Activated naive CD4-positive, alpha-beta T cell treated with anti-CD3 and anti-CD28 coated beads, Interleukin-2, amount 50 U/mL, for 16 hours (primary cell): ENCODE measurements at places on chromosomes 5 and 9.

GRCh38 chr9:110933350-110934001, 104.8 kb downstream of the LPAR1 start:
- DNase-seq: no peak

GRCh38 chr9:72132052-72132451, 17.2 kb upstream of the GDA start:
- no peak for DNase-seq

DNA sequence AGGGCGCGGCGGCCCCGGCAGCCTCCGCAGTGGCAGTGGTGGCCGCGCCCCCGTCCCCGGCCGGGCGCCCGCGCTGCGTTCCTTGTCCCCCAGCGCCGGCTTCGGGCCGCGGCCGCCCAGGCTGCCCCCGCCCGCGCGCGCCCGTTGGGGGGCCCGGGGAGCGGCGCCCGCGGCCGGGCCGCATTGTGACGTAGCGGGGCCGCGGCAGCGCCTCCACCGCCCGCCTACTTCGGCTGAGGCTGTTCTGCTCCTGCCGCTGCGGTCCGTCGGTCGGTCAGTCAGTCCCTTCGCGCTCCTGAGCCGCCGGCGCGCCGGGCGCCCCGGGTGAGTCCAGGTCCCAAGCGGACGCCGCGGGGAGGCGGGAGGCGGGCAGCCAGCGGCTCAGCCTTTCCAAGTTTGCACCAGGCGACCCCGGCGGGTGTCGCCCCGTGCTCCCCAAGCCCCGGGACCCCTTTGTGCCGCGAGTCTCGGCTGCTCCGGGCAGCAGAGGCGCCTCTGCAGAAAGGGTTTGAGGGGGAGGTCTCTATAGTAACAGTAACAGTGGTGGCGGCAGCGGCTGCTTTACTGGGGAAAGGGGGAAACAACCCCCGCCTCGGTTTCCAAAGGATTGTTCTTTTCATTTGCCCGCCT, at the start of gene SNCAIP:
TSS of gene SNCAIP (plus strand) at position 277 of the 630 bp plus-strand sequence. CDS start 78,898 bp downstream, outside the sequence.
- no peak for DNase-seq

- no peak for DNase-seq
Measured at GRCh38 chr5:40915341-40915926, 6.1 kb downstream of the C7 start.
